Diencephalon (tissue), 1 donor: ENCODE measurements at places on chromosomes 6 and 20. TPM values are rescaled to one million over a fixed set of nuclear protein-coding genes. Genes with fewer than 3 reads are reported as not detected.

Gene RFX6
- total RNA-seq = not detected

Gene C20orf144
- not detected for total RNA-seq

Gene NFKBIE
- total RNA-seq = 6.7 TPM

Gene AVP
- 51.9 TPM for total RNA-seq

Gene OOEP
- total RNA-seq = not detected

Gene GMEB2
- 7.8 TPM for total RNA-seq
